ENCODE measurements at places on chromosomes 11 and 22.

DNA sequence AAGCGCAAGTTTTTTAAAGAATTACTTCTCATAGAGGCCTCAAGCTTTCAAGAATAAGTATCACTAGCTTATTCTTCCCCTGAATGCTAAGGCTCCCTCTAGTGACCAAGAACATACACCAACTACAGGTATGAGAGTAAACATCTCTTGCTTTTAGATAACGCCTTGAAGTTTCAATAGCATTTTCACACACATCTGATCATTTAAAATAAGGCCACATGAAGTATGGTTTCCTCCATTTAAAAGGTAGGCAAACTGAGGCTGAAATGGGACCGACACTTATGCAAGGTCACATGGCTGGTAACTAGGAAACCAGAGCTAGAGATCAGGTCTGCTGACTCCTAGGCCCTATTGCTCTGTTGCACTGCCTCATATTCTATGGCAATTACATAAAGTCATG lies 66.5 kb downstream of the CCDC34 start:
- DNase-seq: no peak

GRCh38 chr11:128503245-128503991 lies 83.9 kb downstream of the ETS1 start:
- peak; percentile 45 for DNase-seq

DNA sequence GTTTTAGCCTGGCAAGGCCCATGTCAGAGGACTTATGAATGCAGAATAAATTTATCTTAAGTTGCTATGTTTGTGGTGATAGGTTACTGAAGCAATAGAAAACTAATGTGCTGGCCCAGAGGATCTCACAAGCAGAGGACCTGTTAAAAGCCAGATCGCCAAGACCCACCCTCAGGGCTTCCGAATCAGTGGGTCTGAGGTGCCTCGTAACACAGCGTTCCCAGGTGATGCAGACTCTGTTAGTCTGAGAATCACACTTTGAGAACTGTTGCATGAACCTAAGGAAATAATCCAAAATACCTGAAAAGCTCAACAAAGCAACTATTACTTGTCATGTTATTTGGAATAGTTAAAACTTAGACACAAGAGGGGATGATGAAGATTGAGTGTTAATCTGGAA lies 6.7 kb upstream of the SCARF2 start:
- DNase-seq: no peak

GRCh38 chr11:45076761-45077160 lies 69.7 kb upstream of the PRDM11 start:
- DNase-seq: no peak

DNA sequence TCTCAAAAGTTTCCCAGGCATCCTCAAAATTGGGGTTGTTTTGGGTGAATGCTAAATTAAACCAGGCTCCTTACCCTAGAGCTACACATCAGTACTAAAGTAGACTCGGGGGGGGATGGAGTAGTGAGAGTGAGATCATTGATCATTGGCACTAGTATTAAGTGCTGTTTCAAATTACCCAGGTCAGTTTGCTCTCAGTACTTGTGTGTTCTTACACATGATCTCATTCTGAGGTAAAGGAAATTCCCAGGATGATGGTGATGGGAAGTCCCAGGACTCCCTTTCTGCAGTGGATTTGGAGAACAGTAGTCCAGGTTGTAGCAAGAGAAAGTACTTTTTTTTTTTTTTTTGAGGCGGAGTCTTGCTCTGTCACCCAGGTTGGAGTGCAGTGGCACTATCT lies 12.5 kb downstream of the RBM4 start:
- DNase-seq: no peak

GRCh38 chr11:924406-925157 lies 1.1 kb upstream of the AP2A2 start:
- DNase-seq: no peak

DNA sequence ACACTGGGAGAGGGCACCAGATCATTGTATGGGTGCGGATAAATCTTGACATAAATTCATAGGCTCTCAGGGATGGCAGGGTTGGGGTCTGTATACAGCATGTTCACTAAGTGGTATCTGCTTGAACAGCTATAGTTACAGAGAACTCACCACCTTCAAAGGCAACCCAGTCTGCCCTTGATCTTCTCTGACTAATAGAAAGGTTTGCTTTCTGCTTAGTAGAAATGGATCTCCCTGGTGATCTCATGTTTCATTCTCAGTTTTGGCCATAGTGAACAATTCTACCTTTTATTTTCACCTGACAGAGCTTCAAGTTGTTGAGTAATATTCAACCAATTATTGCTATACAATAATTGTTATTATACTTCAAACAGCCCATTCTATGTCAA lies 32.4 kb downstream of the CNTF start:
- DNase-seq: no peak

GRCh38 chr11:32838505-32839274 lies 9.0 kb downstream of the PRRG4 start:
- DNase-seq: no peak

DNA sequence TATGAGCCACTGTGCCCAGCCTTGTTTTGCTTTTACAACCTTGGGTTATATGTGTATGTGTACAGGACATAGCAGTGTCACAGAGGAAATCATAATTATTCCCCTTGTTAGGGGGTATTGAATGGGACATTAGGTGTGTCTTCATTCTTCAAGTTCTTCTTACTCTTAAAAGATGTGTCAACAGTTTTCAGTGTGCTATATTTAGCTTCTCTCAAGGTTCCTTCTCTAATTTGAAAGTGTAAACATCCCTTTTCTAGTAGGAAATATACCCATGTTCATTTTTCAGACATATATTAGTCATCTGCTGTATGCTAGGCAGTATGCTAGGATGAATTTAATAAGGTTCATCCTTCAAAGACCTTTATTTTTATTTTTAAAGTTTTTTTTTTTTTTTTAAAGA lies 17.1 kb downstream of the PCF11 start:
- DNase-seq: no peak

- no peak for DNase-seq
Observed at GRCh38 chr11:118956847-118957469, 860 bp downstream of the UPK2 start.

- DNase-seq: no peak
Observed at GRCh38 chr11:117874910-117875381, 1.5 kb downstream of the FXYD6 start.

DNA sequence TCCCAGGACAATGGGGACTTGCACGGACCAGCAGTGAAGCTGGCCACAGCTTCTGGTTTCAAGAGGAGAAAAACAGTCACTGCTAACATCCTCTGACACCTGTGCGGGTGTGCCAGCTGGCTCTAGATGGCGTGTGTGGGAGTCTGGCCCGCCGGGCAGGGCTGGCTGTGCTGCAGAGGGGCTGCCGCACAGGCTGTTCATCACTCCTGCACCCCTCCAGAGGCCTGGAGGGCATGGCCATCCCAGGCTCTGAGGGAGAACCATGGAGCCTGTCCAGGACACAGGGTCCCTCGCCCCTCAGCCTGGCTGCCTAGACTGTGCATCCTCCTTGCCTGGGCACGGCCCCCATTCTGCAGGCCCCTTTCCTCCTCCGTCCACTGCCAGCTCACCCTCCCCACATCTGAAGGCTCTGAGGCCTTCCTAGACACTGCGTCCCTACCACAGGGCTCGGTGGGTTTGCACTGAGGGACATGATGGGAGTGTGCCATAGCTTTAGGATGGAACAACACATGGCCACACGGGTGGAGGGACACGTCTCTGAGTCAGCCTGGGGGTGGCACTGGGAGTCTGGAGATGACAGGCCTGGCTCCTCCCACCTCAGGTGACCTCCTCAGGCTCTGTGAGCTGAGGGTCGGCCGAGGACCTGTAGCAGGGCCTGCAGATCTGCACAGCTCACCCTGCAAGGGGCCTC lies 42.1 kb upstream of the GNB1L start:
- DNase-seq: no peak

DNA sequence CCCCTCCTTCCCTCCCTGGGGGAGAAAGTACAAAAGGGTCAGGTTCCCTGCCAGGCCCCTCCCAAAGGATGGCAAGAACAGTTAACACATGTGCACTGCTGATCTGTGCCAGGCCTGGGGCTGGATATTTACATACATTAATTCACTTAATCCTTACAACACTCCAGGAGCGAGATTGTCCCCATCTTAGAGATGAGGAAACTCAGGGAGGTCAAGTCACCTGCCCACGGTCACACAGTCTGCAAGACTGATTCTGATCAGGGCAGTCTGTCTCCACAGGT lies 36.5 kb downstream of the NECTIN1 start:
- no peak for DNase-seq

DNA sequence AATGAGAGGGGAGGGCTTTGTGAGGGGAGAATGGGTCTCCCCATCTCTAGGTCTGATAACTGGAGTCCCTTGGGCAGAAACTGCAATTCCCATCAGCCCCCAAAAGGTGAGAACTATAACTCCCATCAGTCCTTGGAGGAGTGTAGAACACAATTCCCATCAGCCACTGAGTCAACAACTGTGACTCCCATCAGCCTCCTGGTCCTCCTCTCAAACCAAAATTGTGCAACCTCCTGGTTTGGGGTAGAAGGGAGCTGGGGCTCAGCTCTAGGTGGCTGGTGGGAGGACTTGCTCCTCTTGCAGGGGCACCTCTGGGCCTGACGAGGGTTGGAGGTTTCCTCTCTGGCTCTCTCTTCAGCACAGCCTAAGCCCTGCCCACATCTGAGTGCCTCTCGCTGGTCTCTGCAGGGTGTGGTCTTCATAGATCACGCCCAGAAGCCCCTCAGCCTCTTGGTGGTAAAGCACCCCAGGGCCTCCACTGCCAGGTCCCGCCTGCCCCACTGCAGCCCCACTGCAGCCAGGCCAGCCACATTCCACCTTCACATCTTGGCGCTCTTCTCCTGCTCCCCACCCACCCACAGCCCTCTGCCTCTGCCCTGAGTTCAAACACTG lies 18.5 kb downstream of the SLC22A12 start:
- DNase-seq: no peak

DNA sequence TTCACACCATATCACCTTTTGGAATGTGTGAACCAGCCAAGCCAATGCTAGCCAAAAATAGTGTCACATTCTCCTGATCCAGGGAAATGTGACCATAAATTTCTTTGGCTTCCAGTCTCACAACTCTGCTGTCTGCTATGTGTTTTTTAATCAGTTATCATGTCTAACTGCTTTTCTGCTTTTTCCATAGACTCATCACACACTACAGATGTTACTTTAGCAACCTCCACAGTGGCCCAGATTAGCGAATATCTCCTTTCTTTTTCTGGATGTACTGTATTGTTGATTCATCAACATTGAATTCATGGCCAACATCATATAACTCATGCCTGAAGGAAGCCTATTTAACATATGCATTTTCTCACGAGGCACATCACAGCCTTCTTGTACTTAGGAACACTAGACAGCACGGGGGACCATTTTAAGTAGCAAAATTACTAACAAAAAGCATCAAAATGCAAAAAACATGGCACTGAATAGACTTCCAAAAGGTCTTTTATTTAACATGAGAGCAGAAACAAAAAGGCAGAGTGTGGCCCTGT lies 73.1 kb upstream of the POU2AF2 start:
- DNase-seq: no peak

- DNase-seq: no peak
Observed at GRCh38 chr11:67664696-67665540, 9.5 kb downstream of the ALDH3B2 start.

- DNase-seq: no peak
Observed at GRCh38 chr11:36023922-36024321, 80.1 kb downstream of the LDLRAD3 start.

DNA sequence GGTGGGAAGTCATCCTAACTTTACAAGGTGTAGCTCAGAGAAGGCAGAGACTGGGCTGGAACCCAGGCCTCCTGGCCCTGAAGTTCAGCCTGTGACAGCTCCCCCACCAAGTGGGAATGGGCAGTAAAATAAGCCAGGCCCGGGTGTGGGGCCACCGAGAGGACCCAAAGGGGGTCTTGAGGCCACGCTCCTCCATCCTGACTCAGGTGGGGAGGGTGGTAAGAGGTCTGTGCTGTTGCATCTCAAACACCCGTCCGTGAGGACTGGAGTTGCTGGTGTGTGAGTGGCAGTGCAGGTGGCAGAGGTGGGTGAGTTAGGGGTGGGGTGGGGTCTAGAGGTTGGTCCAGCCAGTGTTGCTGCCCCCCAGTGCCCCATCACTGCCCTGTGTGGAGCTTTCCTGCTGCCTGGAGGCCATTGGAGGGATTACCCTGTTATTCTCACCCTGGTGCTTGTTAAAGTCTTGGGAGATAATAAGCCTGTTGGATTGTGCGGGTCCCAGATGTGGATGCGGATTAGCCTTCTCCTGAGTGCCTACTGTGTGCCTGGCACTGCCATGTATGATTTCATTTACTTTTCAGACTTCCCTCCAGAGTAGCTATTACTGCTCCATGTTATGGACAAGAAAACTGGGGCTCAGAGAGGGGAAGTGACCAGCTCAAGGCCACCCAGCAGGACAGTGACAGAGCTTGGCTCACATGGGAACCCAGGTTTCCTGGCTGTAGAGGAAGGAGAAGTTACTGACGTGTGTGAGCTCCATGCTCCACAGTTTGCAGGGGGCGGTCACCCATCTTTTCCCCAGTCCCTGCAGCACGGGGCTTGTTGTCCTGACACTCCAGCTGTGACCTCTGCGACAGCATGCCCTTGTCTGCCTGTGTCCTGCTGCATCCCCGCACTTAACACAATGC lies 12.9 kb downstream of the SERPINH1 start:
- no peak for DNase-seq

- no peak for DNase-seq
Observed at GRCh38 chr11:75547617-75548058, 14.4 kb upstream of the SERPINH1 start.

DNA sequence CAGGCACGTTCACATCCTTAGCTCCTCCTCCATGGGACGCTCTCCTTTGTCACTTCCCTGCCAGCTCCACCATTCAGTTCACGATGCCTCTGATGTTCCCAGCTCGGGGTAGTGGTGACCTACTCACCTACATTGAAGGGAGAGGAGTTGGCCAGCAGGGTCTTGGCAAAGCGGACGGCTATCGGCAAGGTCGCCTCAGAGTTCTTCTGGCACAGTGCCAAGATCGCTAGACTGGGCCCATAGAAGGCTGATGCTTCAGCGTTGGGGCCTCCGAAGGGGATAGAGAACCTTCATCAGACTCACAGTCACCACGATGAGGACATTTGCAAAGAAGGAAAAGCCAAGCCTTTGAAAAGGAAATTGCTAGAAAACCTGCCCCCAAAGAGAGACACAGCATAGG lies 3.0 kb downstream of the CBLIF start:
- no peak for DNase-seq

GRCh38 chr11:68574308-68574707 lies 110.0 kb upstream of the GAL start:
- no peak for DNase-seq

All from T follicular helper cell (primary cell).